ENCODE measurements at places on chromosomes 16 and 17.
A peak's percentile ranks its signal among the peaks of the same experiment; 100 is the strongest.

- DNase-seq: no peak
Observed at GRCh38 chr17:7078711-7079110, 1.3 kb downstream of the CLEC10A start.

- no peak for DNase-seq
Observed at GRCh38 chr17:13484020-13484419, 117.7 kb downstream of the HS3ST3A1 start.

- no peak for DNase-seq
Observed at GRCh38 chr16:14423344-14423743, 206.7 kb downstream of the PARN start.

- DNase-seq: no peak
Observed at GRCh38 chr16:72397876-72398275, 225.9 kb upstream of the PMFBP1 start.

GRCh38 chr16:59356144-59356543 lies 622.0 kb upstream of the GOT2 start:
- no peak for DNase-seq

- DNase-seq: no peak
Observed at GRCh38 chr17:80225230-80225629, 5.0 kb downstream of the SLC26A11 start.

DNA sequence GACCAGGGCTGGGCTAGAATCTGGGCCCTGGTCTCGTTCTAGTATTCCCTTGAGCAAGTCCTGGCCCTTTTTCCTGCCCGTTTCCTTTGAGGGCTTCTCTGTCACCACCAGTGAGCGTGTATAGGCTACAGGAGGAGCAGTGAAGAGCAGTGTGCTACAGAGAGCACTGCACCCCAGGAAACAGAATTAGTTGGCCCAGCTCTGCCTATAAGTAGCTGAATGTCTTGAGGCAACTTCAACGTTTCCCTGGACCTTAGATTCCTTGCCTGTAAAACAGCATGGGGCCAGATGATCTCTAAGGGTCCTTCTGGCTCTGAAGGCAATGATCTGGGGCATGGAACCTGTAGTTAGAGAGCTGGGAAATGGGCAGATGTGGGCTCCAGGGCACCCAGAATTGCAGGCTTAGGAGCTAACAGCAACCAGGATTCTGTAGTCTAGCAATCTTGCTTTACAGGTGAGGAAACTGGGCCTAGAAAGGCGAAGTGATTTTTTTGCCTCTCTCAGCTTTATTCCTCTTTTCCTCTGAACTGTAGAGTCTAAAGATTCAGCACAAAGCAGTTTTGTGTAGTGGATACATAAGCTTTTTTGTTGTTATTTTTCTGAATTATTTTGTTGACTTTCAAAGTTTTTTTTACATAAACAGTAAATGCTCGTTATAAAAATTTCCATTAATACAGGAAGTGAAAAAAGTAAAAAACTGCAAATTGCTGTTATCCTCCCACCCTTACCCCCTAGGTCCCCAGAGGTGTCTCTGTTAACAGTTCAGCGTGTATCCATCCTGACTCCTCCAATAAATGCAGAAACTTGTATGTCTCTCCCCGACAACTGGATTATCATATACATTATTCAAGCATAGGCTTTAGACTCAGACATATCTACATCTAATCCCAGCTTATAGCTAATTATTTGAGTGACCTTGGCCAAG lies 1.7 kb upstream of the MYL4 start:
- DNase-seq: no peak

GRCh38 chr16:53680756-53681155 lies 22.9 kb downstream of the RPGRIP1L start:
- DNase-seq: no peak

DNA sequence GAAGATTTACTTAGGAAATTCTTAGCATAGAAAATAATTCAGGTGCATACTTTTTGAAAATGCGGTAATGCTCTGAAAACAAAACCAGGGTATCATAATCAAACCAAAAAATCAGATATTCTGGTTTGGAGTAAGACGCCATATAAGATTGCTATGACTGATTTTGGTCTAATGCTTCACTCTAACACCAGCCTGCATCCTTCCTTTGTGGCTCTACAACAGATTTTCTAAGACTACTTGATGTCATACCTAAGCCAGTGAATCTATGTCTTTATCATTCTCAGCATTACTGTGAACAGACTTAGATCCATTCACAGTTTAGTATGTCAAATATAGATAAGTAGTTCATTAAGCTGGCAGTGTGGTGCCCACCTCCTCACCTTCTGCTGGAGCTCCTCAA lies 590 bp downstream of the KRT33B start:
- DNase-seq: no peak

DNA sequence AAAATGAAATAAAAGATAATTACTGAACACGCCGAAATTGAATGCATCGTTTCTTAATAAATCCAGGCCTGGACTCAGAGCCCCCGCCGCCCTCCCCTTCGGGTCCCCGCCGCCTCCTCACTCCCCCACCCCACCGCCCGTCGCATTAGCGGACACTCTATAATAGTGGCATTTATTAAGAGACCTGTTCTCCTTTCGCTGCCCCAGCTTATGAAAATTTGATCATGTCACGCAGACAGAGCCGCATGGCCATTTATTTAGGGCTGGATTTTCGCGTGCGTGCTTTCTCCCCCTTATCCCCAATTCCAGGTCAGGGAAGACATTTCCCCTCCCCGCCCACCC lies 6.3 kb upstream of the HOXB2 start:
- DNase-seq: no peak

DNA sequence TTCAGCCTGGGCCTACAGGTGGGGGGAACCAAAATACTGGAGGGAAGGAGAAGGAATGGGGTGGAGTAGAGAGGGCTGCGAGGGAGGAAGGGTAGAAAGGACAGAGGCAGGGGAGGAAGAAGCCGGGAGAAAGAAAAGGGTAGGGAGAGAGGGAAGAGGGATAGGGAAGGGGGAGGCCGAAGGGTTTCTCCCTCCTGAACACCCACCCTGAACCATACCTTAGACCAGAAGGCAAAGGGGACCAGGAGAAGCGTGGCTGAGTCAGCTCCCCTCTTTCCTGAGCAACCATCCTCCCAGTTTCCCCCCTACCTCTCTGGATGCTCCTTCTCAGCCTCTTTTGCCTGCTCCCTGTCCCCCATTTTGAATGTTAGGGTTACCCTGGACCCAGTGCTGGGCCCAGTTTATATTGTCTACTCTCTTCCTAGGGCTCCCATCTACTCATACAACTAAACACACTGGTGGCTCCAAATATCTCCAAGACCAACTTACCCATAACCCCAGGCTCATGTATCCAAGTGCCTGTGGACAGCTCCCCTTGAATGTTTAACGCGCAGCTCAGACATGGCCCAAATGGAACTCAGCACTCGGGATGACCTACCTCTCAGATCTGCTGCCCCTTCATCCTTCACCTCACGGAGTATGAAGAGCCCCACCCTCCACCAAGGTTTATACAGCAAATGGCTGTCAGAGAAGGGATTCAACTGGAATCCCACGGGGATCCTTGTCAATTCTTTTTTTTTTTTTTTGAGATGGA lies 7.8 kb downstream of the TSPOAP1 start:
- DNase-seq: no peak

DNA sequence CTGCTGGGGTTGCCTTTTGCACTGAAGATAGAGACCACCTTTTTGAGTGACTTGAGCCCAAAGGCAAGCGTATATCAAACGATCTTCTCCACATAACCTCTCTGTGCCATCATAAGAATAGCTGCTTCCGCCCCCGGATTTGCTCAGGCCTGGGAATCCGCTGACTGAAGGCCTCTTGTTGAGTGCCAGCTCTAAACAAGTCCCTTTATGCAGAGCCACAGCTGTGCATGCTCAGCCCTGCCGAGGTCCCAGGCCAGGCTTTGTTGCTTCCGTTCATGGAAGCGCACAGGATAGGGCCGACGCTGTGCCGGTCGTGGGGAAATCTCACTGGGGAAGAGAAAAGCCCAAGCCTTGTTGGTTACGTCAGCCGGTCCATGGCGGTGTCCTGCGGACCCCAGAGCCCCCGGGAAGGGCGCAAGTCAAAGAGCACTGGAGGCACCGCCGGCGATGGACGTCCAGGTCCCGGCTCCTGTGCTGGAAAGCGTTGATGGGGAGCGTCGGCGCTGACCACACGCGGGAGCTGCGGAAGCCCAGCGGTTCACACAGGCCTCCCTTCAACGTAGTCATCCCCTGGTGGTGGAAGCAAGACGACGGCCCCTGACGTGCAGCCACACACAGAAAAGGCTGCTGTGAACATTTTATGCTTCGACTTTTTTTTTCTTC lies 23.5 kb upstream of the RPL13 start:
- no peak for DNase-seq

DNA sequence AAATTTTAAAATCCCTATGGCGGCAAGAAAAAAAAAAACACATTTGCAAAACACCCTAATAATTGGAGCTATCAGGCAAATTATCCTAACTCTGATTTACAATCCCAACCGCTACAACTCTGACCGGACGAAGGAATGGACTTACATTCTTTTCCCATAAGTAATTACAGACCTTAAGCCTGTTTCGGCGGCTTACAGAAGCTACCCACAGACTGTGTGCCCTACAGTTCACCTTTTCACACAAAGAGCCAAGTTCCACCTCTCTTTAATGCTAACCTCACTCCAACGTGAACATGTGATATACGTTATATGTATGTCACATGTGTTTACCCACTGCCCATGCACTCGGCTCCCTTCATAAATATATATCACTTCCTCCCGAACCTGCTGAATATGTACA lies 8.7 kb upstream of the MEAK7 start:
- no peak for DNase-seq

- DNase-seq: no peak
Observed at GRCh38 chr16:27602103-27602502, 52.2 kb downstream of the KATNIP start.

DNA sequence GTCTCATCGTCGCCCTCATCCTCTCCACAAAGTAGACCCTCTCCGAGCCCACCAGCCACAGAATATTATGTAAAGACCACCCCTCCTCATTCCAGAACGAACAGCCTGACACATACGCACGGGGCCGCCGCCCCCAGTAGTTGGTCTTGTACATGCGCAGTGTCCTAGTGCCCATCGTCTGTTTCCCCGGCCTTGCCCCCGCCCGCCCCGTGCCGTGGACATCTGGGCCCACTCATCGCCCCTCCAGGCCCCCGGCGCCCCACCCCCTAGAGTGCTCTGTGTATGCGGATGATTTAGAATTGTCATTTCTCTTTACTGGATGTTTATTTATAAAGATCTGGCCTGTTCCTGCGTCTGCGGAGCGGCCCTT lies 475 bp upstream of the AMDHD2 start:
- no peak for DNase-seq

GRCh38 chr16:66255647-66256046 lies 110.8 kb upstream of the CDH5 start:
- no peak for DNase-seq

GRCh38 chr16:24204150-24204665 lies 51.9 kb upstream of the CACNG3 start:
- no peak for DNase-seq

GRCh38 chr16:72967941-72968340 lies 80.0 kb downstream of the ZFHX3 start:
- DNase-seq: no peak

GRCh38 chr17:2237521-2237921 lies 66.1 kb downstream of the SMG6 start:
- no peak for DNase-seq

DNA sequence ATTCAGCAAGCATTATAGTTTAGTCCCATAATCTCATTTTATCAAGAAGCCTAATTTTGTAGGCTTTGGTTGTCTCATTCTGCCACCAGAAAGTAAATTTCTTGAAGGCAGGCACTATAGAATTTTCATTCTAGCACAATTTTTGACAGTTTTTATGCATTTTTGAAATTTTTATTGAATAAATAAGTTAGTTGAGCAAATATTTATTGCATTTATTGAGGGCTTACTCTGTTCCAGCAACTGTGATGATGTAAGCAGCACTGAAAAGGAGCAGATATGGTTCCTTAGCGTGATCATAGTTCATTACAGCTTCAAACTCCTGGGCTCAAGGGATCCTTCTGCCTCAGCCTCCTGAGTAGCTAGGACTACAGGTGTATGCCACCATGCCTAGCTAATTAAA lies 34.2 kb downstream of the PPM1E start:
- DNase-seq: no peak

DNA sequence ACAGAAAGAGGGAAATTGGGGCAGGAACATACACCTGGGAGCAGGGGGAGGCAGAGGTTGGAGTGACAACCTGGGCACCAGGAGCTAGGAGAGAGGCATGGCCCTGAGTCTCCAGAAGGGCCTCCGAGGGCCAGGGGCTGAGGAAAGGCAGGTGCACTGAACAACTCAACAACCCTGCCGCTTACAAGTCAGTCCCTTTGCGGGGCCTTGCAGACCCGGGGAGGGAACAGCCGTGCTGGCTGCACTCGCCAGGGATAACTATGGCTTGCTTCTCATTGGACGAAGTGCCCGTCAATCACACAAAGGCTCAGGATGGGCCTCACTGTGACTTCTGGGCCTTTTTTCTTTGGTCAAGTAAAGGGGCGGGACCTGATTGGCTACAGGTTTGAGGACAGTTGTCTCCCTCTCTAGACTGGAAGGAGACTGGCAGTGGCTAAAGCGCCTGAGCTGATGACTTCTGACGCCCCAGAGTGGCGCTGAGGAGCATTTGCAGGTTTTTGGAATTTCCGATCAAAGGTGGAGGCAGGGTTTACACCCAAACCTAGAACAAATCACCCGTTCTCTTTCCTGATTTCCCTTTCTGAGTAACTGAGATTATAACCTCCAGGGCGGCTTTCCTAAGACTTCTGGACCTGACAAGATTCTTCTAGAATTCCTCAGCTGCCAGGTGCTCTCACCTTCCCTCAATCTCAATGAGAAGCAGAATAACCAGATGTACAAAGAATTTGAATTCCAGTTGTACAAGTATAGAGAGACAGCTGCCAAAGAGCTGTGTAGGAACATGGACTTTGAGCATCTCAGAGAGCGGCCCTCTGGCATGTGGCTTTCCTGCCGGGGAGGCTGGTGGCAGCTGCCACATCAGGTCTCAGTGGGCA lies 27.6 kb upstream of the ST6GALNAC2 start:
- DNase-seq: no peak

- DNase-seq: peak; percentile 8
Observed at GRCh38 chr16:425740-426114, 278 bp downstream of the RAB11FIP3 start.

DNA sequence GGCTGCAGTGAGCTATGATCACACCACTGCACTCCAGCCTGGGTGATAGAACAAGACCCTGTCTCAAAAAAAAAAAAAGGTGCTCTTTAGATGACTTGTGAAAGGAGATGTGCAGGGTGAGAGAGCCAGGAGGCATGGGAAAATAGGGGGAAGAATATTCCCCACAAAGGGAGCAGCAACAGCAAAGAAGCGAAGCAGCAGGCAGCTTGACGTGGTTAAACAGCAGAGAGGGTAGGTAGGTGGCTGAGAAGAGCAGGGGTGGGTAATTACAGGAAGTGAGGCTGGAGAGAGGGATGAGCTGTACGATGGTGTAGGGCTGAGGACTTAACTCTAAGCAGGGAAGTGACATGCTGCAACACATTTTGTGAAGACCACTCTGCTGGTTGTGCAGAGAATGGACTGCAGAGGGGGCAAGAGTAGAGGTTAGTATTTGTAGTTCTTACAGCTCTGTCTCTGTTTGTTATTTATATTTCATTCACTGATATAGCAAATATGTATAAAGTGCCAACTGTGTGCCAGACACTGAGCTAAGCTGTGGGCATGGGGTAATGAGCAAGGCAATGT lies 1.6 kb downstream of the HEATR3 start:
- DNase-seq: no peak

- no peak for DNase-seq
Observed at GRCh38 chr16:85384833-85385462, 228.2 kb upstream of the GSE1 start.
